Pons (tissue), 1 donor: ENCODE measurements at places on chromosomes 7 and 10.

GRCh38 chr10:9561821-9562505, 1455.7 kb upstream of the CELF2 start:
- no peak for DNase-seq

DNA sequence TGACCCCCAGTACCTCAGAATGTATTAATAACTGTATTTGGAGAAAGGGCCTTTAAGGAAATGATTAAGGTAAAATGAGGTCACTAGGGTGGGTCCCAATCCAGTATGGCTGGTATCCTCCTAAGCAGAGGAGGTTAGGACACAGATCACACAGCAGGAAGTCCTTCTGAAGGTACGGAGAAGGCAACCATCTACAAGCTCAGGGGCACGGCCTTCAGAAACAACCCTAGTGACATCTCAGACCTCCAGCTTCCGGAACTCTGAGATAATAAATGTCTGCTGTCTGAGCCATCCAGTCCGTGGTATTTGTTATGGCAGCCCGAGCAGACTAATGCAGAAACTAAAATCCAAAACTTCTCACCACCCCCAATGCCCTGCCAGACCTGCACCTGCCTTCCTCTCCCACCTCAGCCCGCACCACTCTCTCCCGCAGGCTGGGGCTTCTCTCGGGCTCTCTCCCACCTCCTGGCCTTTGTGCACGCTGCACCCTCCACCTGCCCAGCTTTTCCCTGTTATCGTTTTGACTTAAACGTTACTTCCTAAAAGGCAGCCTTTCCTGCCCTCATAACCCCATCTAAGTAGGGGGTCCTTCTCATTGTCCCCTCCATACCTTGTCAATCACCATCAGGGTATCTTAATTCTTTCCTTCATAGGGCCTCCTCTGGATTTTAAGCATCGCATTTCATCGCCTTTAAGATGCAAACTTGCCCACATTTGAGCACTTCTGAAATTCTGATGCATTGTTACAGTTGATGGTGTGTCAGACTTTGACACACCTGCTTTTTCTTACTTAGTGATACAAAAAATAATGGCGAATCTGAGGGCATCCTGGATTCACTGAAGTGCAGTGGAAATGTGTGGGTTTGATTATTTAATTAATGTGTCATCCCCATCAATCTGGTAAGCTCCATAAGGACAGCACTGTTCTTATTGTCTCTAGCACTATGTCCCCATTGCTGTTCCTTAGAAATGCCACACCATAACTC, 32.2 kb upstream of the AQP1 start:
- DNase-seq: no peak

DNA sequence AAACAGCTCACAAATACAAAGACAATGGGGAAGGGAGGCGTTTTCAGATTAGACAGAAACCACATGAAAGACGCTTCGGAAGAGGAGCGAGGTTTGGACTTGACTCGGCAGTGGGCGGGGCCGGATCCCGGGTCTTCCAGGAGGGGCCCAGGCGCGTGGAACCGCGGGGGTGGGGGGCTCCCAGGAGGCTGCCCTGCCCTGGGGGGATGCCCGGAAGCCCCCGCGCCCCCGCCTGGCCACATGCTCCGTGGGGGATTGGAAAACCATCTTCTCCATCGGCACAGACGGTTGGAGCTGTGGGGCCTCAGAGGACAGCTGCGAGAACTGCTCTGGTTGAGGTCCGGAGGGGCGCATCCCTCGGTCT, 186.0 kb upstream of the SHH start:
- DNase-seq: no peak

DNA sequence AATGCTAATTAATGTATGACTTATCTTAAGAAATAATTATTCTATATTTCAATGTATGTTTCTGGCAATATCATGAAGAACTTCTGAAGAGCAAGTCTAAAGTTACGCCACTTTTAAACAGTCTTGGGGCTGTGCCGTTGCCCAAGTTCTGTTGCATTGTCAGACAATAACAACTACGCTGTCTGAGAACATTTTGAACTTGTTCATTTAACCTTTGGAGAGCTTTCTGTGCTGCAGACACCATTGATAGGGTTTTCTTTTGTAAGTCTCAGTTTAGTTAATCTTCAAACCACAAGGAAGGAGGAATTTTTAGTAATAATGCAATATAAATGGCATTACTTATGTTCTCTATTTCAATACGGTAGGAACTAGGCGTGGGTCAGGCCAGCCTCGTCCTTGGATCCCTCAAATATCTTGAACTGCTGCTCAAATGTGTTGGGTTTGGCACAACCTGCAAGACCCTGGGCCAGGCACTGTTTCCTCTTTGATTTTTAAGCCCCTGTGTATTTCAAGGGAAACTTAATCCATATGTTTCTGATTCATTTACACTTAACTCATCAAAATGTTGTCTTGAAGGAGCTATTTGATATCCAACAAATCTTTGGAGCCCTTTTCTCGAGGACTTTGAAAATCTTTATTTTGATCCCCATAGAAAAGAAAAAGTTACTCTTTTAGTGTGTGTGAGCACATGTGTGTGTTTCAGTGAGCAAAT, 215.5 kb downstream of the INHBA start:
- DNase-seq: no peak

DNA sequence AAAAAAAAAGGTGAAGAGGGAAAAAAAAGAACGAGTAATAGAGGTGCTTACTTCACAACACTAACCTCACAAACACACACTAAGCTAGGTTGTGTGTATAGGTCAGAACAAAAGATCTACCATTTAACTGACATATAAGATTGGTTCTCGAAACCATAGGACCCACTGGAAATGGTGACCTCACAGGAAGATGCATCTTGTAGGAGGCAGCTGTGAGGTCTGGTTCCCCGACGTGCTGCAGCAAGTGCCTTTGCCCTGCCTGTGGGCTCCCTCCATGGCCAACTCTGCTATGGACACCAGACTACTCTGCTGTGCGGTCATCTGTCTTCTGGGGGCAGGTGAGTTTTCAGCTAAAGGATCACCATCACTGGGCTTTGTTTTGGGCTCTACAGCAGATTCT, 133.8 kb upstream of the PRSS1 start:
- DNase-seq: no peak

- peak; percentile 5 for DNase-seq
Observed at GRCh38 chr7:71237945-71238344, 106.0 kb downstream of the GALNT17 start.

DNA sequence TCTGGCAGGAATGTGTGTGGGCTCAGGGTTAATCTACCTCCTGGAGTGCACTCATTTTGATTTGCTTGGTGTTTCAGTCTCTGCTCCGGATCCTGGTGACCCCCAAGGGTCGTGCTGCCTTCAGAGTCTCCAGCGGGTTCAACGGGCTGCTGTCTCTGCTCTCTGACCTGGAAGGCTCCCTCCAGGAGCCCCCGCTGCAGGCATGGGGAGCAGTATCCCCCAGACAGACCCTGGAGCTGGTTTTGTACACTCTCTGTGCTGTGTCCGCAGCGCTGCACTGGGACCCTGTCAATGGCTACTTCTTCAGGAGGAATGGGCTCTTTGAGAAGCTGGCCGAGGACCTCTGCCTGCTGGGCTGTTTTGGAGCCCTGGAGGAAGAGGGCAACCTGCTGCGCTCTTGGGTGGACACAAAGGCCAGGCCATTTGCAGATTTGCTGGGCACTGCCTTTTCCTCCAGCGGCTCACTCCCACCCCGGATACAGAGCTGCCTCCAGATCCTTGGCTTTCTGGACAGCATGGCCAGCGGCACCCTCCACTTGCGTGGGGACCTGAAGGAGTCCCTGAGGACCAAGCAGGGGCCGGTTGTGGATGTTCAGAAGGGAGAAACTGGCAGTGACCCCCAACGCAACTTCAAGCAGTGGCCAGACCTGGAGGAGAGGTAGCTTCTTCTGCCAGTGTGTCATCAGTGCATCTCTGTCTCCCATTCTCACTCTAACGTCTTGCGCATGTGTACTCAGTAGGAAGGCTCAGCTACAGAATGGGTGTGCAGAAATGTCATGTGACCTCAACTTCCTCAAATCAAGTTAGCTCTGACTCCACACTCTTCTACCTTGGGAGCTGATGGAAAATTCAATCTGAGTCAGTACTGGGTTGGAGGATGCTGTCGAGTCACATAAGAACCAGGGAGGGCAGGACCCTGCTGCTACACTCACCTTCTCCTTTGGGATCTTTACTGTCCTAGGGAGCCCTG, 58.5 kb downstream of the WDFY4 start:
- DNase-seq: peak; percentile 54

GRCh38 chr7:157194948-157195347, 56.2 kb downstream of the UBE3C start:
- no peak for DNase-seq

- DNase-seq: no peak
Observed at GRCh38 chr10:52256832-52257691, 57.0 kb upstream of the DKK1 start.

- no peak for DNase-seq
Observed at GRCh38 chr10:5523796-5524574, 776 bp upstream of the CALML3 start.

DNA sequence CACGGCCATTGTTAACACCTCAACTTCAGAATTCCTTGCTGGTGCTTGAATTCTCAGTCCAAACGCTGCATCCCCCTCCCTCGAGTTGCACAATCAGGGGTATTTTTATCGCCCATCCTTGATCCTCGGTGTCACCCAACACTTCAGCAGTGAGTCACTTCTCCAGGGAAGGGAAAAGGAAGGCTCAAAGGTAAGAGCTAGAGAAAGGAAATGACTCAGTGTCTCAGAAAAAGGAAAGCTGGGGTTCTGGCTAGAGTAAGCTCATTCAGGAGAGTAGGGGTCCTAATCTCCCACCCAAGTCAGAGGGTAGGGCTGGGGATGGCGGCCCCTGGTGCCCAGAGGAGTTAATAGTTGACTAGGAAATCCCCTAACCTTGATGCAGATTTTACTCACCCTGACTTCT, 39.8 kb upstream of the TRIM8 start:
- DNase-seq: no peak

GRCh38 chr10:77289790-77290189, 347.8 kb downstream of the KCNMA1 start:
- no peak for DNase-seq

GRCh38 chr7:90551036-90551435, 45.1 kb upstream of the CDK14 start:
- DNase-seq: no peak

GRCh38 chr10:12194752-12195271, 879 bp downstream of the NUDT5 start:
- DNase-seq: peak; percentile 26

DNA sequence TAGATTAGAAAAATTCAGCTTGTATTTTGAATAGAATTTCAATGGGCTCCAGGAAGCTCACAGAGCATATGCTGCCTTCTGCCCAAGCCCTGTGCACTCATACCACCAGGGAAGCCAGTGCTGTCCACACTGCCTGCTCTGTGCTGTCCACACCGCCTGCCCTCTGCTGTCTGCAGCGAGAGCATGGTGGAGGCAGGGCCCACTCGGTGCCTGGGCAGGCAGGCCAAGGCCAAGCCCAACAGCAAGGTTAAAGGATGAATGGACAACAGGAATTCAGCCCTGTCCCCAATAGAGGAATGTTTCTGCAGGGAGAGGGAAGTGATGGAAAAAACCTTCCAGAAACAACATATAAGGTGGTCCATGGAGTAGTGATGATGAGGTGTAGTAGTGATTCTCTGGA, 146.8 kb downstream of the GFRA1 start:
- no peak for DNase-seq

- peak; percentile 38 for DNase-seq
Observed at GRCh38 chr7:27834179-27834921, 94.4 kb downstream of the TAX1BP1 start.

GRCh38 chr7:112327566-112327965, 121.1 kb downstream of the ZNF277 start:
- no peak for DNase-seq

DNA sequence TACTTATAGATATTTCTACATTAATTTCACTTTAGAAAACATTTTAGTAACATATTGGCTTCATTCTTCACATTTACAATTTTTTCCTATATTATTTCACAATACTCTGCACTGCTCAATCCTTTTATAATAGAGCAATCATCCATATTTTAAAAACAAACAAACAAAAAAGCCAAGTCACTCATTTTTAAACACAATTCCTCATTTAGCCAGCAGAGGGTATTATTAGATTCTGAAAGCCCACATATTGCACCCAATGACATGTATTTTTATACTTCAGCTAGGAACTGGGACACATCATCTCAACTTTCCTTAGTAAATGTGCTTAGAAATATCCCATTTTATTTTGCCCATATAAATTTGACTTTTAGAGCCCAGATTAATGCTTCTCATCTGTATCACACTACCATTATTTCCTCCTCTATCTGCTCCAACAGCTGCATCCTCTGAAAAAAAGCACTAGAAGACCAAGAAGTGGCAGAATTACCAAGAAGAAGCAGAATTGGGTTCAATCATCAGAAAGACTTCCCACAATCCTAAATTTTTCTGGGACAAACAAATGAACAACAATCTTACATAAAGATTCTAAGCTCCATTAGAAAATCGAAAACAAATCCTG, 29.5 kb downstream of the CTNNA3 start:
- peak; percentile 92 for DNase-seq

DNA sequence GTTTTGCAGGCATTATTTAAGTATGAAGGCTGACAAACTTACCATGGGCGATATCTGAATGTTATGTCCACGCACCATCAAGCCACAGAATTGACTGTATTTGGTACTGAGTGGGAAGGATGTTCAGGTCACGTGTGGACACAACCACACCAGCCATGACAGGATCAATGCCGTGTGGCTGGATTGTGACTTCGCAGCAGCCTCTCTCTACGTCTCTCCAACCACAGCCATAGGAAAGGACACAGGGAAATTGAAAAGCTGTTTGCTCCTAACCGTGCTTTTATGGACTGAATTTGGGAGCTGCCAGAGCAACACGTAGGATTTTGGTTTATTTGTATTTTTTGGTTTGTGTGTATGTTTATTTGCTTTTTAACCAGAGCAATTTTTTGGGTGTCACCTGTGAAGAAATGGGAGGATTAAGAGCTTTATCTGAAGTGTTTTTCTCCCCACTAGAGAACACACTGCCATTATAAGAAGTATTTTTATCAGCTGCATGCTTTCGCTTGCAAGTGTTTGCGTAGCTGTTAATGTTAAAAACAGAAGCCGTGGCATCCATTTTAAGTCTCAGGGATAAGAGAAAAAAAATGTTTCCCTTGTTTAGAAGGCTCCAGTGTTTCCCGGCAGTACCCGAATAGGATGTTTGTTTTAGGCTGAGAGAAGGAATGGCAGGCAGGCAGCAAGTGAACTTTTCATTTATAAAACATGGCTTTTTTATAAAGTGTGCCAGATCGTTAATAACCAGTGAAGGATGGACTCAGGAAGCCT, 401.1 kb upstream of the NFE2L3 start:
- peak; percentile 14 for DNase-seq

DNA sequence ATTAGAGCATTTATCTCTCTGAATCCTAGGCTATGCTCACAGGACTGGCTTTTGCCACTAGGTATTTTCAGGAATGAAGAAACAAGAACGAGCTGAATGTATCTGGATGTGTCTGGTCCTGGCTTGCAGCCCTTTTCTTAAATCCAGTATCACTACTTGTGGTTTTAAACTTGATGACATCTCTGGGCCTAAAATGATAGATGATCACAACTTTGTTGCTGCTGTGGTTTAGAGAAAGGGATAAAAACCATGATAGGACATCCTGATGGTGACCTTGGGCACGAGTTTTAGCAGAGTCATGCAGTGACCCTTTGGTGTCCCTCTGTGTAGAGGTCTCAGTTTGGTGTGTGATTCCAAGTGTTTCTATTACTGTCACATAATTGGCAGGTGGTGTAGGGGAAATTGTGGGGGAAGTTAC, 31.7 kb upstream of the SEMA3C start:
- DNase-seq: no peak

- no peak for DNase-seq
Observed at GRCh38 chr7:135991906-135992305, 14.7 kb upstream of the MTPN start.

GRCh38 chr7:104992306-104992705, 21.7 kb upstream of the KMT2E start:
- no peak for DNase-seq
